Bronchus fibroblast of lung (primary cell): ENCODE measurements at places on chromosomes 3 and 15. TPM values are rescaled to one million over a fixed set of nuclear protein-coding genes. Genes with fewer than 3 reads are reported as not detected.

The ZNF639 gene
- 34.6 and 35.1 TPM in 2 replicates for total RNA-seq

The CLK3 gene
- total RNA-seq: 67.9 and 77.7 TPM in 2 replicates

The AADACL2 gene
- total RNA-seq: not detected in 2 replicates

The PTH1R gene
- total RNA-seq: 0.34 and 0.59 TPM in 2 replicates

The ABHD6 gene
- total RNA-seq: 5.2 and 6.1 TPM in 2 replicates

The HIGD2B gene
- not detected in 2 replicates for total RNA-seq

The STRIT1 gene
- not detected in 2 replicates for total RNA-seq

The SPTBN5 gene
- under 0.01 TPM in 2 replicates for total RNA-seq

The ADIPOQ gene
- total RNA-seq: not detected in 2 replicates

The C3orf85 gene
- not detected in 2 replicates for total RNA-seq

The TRPM1 gene
- total RNA-seq: not detected in 2 replicates

The HGD gene
- total RNA-seq: not detected in 2 replicates

The CKMT1A gene
- total RNA-seq: not detected in 2 replicates

The OXTR gene
- 7.3 and 7.6 TPM in 2 replicates for total RNA-seq

The SMCO1 gene
- total RNA-seq: 0.15 and 0.34 TPM in 2 replicates

The CAND2 gene
- 6.6 and 7.4 TPM in 2 replicates for total RNA-seq

The ATOSA gene
- 4.6 and 4.9 TPM in 2 replicates for total RNA-seq

The COMMD2 gene
- 19.2 and 24.9 TPM in 2 replicates for total RNA-seq

The CSPG4 gene
- total RNA-seq: 72.4 and 79.4 TPM in 2 replicates
